ENCODE measurements at places on chromosomes 16 and 17.
A peak's percentile ranks its signal among the peaks of the same experiment; 100 is the strongest.

- no peak for DNase-seq
Observed at GRCh38 chr16:8108991-8109509, 481.3 kb downstream of the TMEM114 start.

DNA sequence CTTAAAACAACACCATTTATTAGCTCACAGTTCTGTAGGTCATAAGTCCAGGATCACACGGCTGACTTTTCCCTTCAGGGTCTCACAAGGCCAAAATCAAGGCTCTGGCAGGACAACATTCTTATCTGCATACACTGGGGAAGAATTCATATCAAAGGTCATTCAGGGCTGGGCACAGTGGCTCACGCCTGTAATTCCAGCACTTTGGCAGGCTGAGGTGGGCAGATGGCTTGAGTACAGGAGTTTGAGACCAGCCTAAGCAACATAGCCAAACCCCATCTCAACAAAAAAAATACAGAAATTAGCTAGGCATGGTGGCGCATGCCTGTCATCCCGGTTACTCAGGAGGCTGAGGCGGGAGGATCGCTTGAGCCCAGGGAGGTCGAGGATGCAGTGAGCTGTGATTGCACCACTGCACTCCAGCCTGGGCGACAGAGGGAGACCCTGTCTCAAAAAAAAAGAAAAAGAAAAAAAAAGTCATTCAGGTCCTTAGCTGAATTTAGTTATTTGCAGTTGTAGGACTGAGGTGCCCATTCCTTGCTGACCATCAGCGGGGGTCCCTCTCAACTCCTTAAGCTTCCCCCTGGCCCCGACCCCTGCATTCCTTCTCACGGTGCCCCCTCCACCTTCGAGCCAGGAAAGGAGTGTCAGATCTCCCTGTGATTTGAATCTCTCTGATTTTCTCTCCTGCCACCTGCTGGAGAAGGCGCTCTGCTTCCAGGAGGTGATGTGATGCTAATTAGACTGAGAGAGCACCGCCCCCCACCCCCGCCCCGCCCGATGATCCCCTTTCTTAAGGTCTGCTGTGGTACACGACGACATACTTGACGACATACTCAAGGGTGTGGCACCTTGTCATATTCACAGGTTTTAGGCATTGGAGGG lies 91.8 kb upstream of the CLEC18A start:
- peak; percentile 80 for DNase-seq

DNA sequence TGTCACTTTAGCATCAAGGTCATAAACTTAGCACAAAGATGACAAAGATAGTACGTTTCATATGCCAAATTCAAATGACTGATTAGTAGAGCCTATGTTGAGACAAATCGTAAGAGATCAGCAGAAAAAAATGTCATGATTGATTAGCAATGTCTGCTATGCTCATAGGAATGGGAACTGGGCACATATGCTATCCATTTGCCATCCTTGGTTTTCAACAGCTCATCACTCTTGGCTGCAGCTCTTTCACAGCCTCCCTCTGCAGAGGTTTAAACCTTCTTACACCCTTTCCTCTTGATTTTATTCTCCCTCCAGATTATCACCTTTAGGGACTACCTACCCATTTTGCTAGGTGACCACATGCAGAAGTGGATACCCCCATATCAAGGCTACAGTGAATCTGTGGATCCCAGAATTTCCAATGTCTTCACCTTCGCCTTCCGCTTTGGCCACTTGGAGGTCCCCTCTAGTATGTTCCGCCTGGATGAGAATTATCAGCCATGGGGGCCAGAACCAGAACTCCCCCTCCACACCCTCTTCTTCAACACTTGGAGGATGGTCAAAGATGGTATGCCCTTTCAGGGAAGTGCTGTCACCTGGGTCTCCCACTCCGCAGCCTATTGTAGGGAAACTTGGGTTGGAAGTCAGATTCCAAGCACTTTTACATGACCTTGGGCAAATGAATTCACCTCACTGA lies 16.2 kb downstream of the MPO start:
- no peak for DNase-seq

GRCh38 chr17:44384823-44385286 lies 4.6 kb downstream of the ITGA2B start:
- no peak for DNase-seq

DNA sequence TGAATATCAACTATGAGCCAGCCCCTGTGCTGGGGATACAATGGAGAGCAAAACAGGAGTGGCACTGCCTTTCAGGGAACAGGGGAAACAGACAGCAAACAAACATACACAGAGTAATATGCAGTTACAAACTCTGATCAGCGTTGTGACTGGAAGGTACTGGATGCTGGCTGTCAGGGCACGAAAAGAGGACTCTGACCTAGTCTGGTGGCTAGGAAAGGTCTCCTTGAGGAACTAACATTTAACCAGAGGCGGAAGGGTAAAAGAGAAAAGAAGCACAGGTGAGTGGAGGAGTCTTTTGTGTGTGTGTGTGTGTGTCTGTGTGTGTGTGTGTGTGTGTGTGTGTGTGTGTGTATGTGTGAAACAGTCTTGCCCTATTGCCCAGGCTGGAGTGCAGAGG lies 12.4 kb upstream of the B4GALNT2 start:
- DNase-seq, result no peak

DNA sequence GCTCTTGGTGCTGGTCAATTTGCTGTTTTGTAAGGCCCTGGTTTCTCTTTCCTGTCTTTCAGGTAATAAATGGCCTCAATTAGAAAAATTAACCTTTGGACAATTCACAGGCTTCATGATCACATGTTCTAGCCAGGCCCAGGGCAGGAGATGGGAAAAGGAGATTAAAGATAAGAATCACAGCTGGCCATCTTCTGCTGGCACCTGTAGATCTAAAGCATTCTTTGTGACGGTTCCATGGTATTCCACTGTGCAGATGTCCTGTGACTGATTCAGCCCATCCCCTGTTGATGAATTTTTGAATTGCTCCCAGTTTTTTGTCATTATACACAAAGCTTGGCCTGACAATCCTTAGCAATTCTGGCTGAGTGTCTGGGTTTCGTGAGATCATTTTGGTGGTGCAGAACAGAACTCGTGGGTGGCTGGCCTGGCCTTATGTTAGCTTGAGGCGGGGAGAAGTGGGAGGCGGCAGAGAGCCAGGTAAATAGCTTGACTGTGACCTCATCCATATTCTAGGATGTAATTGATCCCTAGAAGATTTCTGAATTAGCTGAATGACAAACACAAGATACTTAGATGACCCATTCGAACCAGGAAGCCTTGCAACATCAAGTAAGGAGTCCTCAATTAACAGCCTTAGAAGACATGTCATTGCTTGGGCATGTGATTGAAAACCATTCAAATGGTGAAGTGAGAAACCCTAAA lies 14.1 kb downstream of the TMC5 start:
- no peak for DNase-seq

DNA sequence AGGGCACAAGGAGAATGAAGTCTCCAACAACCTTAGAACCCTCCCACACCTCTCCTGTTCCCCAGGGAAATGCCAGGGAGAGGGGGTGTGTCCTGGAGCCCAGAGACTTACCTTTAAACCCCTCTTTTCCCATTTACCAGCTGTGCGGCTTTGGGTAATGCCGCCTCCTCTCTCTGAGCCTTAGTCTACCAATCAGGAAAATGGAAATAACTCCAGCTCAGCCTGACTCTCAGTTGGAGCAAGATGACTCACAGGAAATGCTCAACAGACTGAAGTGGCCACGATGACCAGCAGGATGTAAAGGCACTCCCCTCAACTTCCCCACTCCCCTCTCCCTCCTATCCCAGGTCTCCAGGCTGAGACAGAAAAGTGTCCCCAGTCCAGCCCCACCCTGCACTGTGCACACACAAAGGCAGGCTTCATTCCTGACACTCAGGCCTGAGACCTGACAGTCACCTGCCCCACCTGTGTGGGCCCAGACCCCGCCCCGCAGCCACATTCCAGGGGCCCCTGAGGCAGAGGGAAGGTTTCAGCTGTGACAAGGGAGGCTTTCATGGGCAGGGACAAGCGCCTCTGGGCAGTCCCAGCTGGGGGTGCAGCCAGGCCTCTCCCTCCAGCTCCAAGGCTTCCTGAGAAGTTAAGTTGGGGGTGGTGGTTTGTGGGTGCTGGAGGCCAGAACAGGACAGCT lies 3.0 kb upstream of the KRT15 start:
- DNase-seq, result no peak

DNA sequence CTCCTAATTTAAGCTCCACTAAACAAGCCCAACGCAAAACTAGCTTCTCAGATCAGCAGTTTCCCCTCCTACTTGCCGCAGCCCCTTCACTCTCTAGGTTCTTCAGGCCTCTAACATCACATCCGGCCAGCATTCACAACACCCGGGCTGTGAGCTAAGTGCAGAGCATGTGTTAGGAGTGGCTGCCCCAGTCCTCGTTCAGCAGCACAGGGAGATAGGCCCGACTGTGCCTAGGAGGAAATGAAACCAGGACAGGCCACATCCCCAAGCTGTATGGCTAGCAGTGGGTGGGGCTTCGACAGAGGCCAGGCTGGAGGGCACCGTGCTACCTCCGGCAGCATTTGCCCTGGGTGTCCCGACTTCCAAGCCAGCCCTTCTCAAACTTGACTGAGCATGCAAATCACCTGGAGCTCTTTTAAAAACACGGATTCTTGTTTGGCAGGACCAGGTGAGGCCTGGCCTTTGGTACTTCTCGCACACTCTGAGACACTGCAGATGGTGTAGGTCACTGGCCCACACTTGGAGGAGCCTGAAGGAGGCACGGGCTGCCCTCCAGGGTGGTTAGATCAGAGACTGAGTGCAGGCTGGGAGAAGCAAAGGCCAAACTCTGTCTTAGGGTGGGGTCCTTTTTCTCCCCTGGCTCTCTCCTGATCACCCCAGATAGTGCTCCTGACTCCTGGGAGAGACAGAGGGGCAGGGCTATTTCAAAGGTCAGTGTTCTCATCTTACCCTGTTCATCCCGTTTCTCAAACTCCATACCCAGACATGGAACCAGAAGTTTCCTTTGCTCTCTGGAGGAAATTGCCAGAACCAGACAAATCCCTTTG lies 202.0 kb downstream of the C16orf78 start:
- no peak for DNase-seq

DNA sequence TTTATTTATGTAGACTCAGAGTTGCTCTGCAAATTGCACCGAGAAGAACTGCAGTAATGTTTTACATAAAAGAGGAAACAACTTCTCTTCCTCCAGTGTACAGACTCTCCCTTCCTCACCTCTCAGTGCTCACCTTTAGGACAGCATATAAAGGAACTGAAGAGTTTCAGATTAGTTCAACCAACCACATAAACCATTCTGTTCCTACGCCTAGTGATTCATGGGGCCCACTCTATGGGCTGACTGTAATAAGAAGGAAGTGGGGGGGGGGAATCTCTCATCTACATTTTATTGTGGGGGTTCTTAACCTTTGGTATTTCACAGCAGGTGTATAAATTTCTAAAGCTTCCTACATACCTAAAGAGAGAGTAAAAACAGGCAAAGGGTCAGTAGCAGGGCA lies 18.3 kb downstream of the ZSWIM7 start:
- no peak for DNase-seq

DNA sequence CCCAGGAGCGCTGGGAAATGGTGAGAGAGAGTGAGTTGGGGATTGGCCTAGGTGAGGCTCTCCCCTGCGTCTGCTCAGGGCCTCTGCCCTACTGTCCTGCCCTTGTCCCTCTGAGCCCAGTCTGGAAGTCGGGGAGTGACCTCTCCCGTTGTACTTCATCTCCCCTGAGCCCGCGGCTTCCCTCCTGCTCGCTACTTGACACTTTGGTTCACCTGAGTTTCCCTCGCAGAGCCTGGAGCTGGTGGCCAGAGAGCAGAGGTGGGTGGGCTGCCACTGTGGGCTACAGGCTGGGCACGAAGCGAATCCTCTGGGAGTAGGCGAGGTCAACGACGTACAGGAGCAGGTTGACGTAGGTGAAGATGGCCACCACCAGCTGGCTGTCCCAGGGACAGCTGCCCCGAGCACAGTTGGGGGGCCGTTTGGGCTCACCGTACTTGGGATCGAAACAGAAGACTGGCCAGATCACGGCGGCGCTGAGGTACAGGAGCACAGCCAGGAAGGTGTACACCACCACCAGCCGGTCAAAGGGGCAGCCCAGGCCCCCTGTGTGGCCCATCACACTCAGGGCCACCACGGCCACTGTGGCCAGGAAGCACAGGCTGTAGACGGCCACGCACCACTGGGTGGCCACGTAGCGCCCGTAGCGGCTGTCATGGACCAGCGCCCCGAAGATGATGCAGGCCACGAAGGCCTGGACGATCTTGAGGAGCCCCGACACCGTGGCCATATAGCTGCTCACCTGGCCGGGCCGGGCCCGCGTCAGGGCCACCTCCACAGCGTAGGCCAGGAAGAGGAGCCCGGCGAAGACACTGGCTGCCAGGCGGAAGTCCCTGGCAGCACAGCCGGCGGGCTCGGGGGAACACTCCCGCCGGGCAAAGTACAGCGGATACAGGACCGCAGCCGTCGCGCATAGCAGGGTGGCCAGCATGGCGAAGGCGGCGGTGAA lies 3.7 kb upstream of the PYCR1 start:
- no peak for DNase-seq

- peak; percentile 73 for DNase-seq
Observed at GRCh38 chr16:396605-397004, 394 bp upstream of the NME4 start.

DNA sequence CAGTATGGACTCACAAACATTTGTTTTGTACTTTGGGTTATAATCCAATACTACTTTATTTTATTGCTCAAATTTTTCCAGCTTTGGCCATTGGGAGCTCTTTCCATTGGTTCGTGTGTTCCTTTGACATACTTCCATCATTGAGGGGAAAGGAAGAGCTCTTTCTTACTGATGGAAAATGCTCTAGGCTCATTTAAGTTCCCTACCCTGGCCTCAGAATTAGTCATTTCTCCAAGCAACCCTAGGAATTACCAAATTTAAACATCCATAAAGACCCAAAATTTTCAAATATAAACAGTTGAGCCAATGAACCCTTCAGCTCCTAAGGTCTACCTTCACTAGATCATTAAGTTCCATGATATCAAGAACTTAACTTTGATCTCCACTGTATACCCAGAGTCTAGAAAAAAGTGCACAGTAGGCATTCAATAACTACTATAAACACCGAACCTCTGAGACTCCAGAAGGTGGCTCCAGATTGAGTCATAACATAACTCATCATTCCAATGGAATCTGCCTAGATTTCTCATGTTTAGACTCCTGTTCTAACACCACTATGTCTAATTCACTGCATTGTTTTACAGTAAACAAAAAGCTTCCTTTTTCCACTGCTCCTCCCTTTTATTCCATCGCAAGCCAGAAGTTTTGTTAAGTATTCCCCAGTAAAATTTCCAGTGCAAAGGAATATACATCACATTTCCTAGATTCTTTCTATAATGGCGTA lies 39.0 kb downstream of the SMURF2 start:
- DNase-seq, result no peak

- DNase-seq, result peak; percentile 83
Observed at GRCh38 chr16:83689385-83689831, 118.4 kb upstream of the HSBP1 start.

GRCh38 chr17:4587803-4588202 lies 3.5 kb downstream of the SMTNL2 start:
- DNase-seq, result no peak

- DNase-seq, result no peak
Observed at GRCh38 chr16:64659866-64660265, 462.0 kb downstream of the CDH11 start.

Measured in cerebellar cortex (tissue), 1 donor.